T-helper 1 cell (primary cell): ENCODE measurements at places on chromosomes 11 and 22.

DNA sequence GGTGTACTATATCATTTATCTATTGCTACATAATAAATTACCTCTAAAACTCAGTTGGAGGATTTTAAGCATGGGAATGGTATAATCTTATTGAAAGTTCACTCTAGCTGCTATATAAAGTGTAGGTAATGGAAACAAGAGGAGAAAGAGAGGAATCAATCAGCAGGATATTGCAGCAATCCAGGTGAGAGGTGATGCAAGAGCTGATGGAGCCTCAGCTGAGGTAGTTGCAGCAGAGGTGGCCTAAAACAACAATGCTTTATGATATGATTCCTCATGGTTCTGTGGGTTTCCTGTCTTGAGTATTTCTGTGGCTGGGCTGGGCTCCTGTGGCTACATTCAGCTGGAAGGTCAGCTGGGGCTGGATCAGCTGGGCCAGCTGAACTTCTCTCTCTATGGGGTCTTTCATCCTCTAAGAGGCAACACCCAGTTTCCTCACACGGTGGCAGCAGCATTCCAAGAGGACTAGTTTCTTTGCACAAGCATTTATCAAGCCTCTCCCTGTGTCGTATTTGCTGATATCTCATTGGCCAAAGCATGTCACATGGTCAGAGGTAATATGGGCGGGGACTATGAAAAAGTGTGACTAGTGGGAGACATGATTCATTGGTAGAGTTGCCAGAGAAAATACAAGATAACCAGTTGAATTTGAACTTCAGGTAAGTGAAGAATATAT, 135.4 kb upstream of the LARGE1 start:
- DNase-seq, result no peak

DNA sequence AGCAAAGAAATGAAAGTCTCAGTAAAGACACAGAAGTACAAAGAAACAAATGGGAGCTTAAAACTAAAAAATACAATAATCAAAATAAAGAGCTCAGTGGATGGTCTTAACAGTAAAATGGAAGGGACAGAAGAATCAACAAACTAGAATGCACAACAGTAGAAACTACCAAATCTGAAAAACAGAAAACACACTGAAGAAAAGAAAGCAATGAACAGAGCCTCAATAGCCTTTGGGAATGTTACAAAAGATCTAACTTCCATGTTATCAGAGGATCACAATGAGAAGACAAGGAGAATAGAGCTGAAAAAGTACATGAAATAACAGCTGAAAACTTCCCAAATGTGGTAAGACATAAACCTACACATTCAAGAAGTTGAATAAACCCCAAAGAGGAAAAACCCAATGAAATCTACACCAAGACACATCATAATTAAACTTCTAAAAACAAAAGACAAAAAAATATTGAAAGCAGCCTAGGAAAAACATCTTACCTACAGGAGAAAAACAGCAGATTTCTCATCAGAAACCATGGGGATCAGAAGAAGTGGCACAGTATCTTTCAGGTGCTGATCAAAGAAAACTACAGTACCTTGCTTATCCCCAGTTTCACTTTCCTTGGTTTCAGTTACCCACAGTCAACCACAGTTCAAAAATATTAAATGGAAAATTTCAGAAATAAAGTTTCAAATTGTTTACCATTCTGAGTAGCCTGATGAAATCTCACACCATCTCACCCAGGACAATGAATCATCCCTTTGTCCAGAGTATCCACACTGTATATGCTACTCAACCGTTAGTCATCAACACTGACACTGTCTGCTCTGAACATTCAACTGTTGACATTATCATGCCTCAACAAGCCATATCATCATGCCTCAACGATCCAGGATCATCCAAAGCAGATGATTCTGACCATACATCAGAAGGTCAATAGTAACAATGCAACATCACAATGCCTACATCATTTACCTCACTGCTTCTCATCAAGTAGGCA, 22.2 kb downstream of the RRAS2 start:
- no peak for DNase-seq

- DNase-seq, result no peak
Measured at GRCh38 chr11:111557425-111558111, 17.0 kb downstream of the LAYN start.

DNA sequence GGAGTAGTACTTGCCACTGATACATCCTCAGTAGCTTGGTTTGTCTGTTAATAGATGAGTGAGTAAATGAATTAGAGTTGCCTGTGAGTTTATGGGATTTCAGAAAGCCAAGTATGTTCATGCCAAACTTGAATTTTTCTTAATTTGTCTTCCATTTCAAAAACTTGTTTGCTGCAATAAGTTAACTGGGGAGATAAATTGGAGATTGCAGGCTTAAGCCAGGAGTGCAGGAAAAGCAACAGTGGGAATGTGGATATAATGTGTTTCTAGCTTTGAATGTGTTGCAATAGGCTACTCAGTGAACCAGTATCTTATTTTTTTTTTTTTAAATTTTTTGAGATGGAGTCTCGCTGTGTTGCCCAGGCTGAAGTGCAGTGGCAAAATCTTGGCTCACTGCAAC, 8.2 kb downstream of the OSBP2 start:
- DNase-seq, result no peak

- DNase-seq, result peak; percentile 69
Measured at GRCh38 chr22:37818409-37819104, 4.6 kb upstream of the GALR3 start.

GRCh38 chr11:58905011-58905720, 34.1 kb upstream of the GLYATL1 start:
- no peak for DNase-seq

GRCh38 chr11:133206313-133207005, 325.8 kb downstream of the OPCML start:
- DNase-seq, result no peak

GRCh38 chr11:32435152-32435480, 223 bp downstream of the WT1 start:
- no peak for DNase-seq

GRCh38 chr11:58526721-58527120, 18.8 kb upstream of the OR5B21 start:
- DNase-seq, result no peak

DNA sequence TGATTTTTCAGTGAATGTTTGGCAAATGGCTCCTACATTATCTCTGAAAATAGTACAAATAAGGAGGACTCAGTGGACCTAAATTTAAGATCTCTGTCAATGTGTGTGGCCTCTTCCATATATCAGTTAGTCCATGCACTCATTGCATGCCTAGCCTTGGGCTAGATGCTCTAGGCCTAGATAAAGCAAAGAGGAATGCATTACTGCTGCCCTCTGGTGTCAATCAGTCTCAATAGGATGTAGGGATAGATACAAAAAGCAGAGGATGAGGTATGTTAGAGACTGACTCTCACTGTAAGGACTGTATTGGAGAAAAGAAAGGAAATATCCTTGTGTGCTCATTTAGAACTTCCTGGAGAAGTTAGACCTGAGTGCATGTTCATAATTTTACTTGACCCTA, 42.0 kb downstream of the MS4A2 start:
- no peak for DNase-seq

- no peak for DNase-seq
Measured at GRCh38 chr22:50084080-50084477, 1.1 kb downstream of the MLC1 start.

DNA sequence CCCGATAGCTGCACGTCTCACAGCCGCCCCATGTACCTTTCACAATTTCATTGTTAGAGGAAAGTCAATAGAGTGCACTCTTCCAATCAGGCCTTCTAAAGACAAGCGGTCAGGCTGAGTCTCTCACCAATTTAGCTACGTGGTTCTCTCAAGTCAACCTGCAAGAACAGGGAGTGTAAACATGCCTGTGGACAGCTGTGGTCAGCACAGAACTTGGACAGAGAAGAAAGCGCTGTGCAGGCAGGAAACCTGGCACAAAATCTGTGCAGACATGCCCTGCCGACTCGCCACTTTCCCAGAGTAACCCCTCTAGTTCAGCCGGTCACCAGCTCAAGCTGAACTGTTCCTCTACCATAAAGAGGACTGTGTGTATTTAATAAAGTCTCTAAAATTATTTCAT, 39.5 kb downstream of the CHKA start:
- DNase-seq, result no peak

GRCh38 chr22:29882716-29883044, 294 bp upstream of the MTMR3 start:
- DNase-seq, result no peak

- no peak for DNase-seq
Measured at GRCh38 chr11:116840224-116840745, 2.9 kb upstream of the APOA1 start.

DNA sequence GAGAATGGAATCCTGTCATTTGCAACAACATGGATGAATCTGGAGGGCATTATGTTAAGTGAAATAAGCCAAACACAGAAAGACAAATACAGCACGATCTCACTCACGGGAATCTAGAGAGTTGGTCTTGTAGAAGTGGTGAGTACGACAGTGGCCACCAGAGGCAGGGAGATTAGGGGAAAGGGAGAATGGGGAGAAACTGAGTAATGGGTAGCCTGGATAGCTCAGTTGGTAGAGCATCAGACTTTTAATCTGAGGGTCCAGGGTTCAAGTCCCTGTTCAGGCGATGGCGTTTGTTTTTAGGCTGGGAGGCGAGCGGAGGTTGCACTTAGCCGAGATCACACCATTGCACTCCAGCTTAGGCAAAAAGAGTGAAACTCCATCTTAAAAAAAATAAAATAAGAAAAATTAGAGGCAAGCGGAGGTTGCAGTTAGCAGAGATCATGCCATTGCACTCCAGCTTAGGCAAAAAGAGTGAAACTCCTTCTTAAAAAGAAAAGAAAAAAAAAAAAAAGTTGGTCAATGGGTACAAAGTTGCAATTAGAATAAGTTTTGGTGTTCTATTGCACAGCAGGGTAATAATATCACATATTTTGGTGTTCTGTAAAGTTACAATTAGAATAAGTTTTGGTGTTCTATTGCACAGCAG, 95.7 kb upstream of the UBASH3B start:
- DNase-seq, result no peak

GRCh38 chr22:36351921-36352802, 35.6 kb downstream of the MYH9 start:
- no peak for DNase-seq

DNA sequence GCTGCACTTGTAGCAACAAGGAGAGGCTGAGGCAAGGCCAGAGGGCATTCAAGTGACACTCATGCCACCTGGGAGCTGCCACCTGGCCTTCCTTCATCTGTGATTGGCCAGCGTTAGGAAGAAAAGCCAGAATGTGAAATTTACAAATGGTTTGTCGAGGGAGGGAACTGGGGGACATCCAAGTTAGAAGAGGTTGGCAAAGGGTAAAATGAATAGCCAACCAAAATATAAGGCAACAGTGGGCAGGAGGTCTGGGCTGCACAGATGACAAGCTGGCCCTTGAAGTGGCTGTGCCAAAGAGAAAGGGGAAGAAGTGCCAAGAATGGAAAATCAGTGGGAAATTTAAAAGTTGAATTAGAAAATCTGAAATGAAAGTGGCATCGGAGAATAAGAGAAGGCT, 221.4 kb downstream of the C11orf91 start:
- no peak for DNase-seq

GRCh38 chr11:96113193-96113681, 189.3 kb upstream of the MTMR2 start:
- DNase-seq, result no peak

GRCh38 chr11:111148953-111149352, 96.6 kb upstream of the POU2AF2 start:
- DNase-seq, result no peak

DNA sequence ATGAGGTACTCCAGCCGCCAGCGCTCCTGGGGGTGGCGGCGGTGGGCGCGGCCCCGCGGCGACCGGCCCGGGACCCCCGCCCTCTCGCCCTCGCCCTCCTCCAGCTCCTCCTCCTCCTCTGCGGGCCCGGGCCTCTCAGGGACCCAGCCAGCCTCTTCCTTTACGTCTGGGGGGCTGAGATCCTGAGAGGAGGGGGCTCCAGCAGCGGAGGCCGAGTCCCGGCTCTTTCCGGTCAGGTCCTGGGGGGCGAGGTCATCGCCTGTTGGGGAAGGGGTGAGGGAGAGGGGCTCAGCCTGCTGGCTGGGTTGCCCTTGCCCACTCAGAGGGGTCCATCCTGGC, 4.3 kb downstream of the ZFTA start:
- no peak for DNase-seq

DNA sequence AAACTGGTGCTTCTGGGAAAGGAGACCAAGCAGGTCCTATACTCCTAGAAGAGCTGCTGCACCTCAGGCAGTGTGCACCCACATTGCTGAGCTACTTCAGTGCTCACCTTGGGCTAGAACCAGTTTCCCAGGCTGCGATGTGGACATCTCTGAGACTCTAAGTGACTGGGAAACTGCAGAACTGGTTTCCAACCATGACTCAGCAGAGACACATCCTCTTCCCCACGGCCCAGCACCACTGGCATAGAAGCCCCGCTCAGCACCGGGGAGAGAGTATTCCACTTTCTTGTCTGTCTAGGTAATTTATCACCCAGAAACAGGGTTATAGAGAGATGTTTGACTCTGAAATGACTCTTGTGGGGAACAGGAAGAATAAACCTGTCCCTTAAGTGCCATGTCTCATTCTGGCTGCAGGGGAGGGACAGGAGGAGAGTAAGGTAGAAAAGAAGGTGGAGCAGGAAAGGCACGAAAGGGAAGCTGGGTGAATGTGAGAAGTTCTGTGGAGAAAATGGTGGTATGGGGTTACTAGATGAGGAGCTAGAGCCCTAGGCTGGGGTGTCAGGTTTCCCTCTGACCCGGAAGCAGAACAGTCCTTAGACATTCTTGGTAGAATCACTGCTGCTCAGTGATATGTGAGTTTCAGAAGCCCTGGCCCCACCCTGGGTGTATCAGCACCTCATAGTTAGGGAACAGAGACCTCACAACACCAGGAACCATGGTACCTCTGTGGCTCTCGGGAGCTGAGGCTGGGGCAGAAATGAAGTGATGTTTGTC, 340.4 kb upstream of the NCAM1 start:
- DNase-seq, result no peak

DNA sequence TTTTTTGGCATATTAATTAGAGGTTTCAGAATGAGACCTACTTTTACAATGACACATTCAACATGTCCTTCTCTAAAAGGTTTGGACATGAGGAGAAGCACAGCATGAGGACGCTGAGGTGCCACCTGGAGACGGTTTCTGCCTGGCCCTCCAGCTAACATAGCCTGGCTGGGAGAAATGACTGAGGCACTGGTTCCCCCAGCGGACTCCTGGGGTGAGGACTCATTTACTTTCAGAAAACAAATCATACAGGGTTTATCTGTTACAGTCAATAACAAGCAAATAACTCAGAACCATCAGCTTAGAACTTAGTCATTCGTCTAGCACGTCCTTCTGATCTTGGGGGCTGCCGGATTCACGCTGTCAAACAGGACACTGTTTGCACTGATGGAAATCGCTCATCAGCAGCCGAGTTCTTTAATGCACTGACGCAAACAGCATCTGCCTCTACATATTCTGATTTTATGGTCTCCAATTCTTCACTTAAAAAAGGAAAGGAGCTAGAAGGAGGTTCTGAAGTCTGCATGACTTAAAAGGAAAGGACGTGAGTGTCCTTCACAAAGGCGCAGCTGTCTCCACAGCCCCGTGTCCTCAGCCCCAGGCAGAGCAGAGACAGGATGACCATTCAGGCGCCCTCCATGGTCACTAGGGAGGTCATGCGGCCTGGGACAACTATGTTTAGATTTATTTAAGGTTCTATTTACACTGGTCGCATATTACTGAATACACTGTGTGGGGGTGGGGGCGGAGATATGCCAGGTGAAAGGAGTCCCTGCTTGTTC, 44.2 kb downstream of the CERK start:
- DNase-seq, result no peak
